A172 (cell line): ENCODE measurements at places on chromosomes 12 and 14.

- DNase-seq = no peak
Observed at GRCh38 chr12:41769810-41770209, 374.9 kb downstream of the GXYLT1 start.

DNA sequence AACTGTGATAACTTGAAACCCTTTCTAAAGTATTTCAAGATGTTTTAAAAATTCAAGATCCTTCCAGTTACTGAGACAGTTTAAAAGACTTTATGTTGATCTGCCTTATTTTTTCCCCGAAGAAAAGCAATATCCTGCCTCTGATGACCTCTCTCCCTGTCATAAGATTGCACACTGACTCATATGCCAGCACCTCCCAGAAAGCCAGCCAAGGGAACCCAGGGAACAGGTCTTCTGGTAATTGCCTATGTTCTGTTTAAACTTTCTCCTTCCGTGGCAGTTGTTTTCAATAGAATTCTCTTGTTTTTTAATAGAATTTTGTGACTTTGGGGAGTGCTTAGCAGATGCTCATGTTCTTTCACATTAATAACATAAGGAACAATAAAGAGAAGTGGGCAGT, 300.2 kb upstream of the PRKD1 start:
- DNase-seq = peak; percentile 53

GRCh38 chr14:73426877-73427276, 31.5 kb downstream of the NUMB start:
- no peak for DNase-seq

GRCh38 chr12:131607658-131608447, 103.0 kb upstream of the SFSWAP start:
- DNase-seq = no peak
